ENCODE measurements at places on chromosomes 7 and 10. TPM values are rescaled to one million over a fixed set of nuclear protein-coding genes. Genes with fewer than 3 reads are reported as not detected.

DNA sequence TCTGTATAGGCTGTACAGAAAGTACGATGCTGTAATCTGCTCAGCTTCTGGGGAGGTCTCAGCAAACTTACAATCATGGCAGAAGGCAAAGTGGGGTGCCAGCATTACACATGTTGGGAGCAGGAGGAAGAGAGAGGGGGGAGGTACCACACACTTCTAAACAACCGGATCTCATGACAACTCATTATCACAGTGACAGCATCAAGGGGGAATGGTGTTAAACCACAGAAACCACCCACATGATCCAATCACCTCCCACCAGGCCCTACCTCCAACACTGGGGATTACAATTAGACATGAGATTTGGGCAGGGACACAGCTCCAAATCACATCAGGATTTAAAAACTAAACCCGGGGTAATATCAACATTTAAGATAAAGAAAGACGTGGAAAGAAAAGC is 468.8 kb upstream of the AUTS2 start:
- DNase-seq = no peak

- DNase-seq = peak; percentile 9
Measured at GRCh38 chr7:12655161-12655560, 32.3 kb upstream of the ARL4A start.

DNA sequence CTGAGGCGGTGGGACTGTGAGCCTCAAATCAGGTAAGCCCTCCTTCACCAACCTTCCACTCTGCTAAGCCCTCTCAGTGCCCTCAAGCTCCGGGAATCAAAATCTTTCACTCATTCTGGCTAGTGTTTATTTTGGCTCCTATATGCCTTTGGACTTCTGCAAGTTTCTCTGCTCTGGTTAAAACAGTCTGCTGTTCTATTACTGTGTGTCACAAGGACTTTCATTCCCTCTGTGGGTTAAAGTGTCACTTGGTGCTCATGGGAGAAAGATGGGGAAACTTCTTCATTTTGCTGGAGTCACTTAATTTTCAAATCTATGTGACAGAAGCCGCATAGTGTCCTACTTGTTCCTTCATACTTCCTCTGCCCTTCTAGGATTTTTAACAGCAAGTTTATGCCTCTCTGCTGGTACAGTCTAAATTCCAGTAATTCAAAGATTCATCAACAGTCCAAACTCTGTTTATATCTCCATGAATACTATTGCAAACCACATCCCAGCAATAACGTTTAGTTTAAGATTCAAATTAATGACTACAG is 61.3 kb downstream of the CD36 start:
- DNase-seq = no peak

GRCh38 chr10:64040781-64041180 is 519.6 kb downstream of the REEP3 start:
- DNase-seq = no peak

The IDI2 gene
- not detected for total RNA-seq

Measured in mammary epithelial cell (primary cell).